Activated naive CD8-positive, alpha-beta T cell treated with anti-CD3 and anti-CD28 coated beads for 36 hours (primary cell): ENCODE measurements at places on chromosomes 12 and 14. TPM values are rescaled to one million over a fixed set of nuclear protein-coding genes. Genes with fewer than 3 reads are reported as not detected.
A peak's percentile ranks its signal among the peaks of the same experiment; 100 is the strongest.

Gene FGD4
- total RNA-seq = 0.34 TPM

Gene NEUROD4
- not detected for total RNA-seq

Gene NKX2-1
- not detected for total RNA-seq

Gene SERPINA3
- not detected for total RNA-seq

Gene NEDD8
- 194 TPM for total RNA-seq

Gene CYP27B1
- total RNA-seq = 9.6 TPM

Gene DNAI7
- not detected for total RNA-seq

Gene P2RX7
- total RNA-seq = 3.6 TPM

Gene FAM181A
- not detected for total RNA-seq

- H3K27me3 ChIP-seq = peaks cover 30% of the 10 kb centered on the region
- peaks cover 62% of the 10 kb centered on the region for H3K4me1 ChIP-seq
- H3K4me3 ChIP-seq = peak overlapping the region; percentile 89
- H3K27ac ChIP-seq = no peak overlapping the region
- DNase-seq = no peak
These were observed 2.5 kb downstream of the DUSP6 start for GRCh38 chr12:89349814-89350213.

GRCh38 chr12:31961137-31961536, 1.9 kb downstream of the RESF1 start:
- no peaks in the 10 kb centered on the region for H3K27me3 ChIP-seq
- H3K27ac ChIP-seq = peak overlapping the region; percentile 96
- peaks cover 57% of the 10 kb centered on the region for H3K4me1 ChIP-seq
- DNase-seq = no peak
- H3K36me3 ChIP-seq = peaks cover 74% of the 10 kb centered on the region
- H3K4me3 ChIP-seq = peak overlapping the region; percentile 87

DNA sequence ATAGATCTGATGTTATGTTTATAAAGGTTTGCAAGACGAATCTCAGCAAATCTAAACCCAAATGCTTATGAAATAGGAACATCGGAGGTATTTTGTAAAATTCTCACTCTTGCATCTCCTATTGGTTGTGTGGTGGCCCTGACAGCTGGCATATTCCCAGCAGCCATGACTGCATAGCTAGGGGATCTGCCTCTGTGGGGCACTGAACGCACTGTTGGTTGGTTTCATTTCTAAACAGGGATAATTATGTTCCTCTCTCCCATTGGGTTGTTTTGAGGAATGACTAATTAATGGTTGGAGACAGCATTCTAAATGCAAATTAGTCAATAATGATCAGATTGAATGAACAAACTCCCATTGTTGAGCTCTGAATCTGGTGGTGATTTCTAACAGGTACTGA, 2.7 kb upstream of the BEST3 start:
- H3K36me3 ChIP-seq = no peaks in the 10 kb centered on the region
- peaks cover 18% of the 10 kb centered on the region for H3K27me3 ChIP-seq
- DNase-seq = no peak
- H3K27ac ChIP-seq = no peak overlapping the region

DNA sequence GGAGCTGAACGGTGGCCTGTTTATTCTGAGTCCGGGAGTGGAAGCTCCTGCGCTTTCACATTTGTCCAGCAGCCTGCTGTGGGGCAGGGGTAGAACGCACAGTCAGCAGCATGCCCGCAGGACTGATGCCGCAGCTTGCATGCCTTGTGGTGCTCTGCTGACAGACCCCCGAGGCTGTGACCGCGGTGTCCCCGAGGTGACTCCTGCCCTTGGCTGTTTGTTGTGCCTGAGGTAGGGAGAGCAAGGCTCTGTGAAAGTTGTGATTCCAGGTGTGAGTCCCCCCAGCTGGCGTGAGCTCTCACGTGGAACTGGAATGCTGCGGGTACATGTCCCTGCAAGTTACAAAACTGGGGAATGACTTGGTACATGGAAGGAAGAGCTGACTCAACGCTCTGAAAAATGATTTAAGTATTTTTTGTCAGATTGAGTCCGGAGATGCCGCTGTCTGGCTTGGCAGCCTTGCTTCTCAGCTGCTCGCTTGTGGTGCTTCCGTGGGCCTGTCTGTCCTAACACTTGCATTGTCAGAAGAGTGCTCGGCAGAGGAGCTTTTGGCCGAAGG, 18.1 kb downstream of the MLXIP start:
- H3K4me1 ChIP-seq = peaks cover 51% of the 10 kb centered on the region
- peak overlapping the region; percentile 55 for H3K27ac ChIP-seq
- peaks cover 13% of the 10 kb centered on the region for H3K36me3 ChIP-seq
- no peaks in the 10 kb centered on the region for H3K27me3 ChIP-seq
- H3K4me3 ChIP-seq = no peak overlapping the region

DNA sequence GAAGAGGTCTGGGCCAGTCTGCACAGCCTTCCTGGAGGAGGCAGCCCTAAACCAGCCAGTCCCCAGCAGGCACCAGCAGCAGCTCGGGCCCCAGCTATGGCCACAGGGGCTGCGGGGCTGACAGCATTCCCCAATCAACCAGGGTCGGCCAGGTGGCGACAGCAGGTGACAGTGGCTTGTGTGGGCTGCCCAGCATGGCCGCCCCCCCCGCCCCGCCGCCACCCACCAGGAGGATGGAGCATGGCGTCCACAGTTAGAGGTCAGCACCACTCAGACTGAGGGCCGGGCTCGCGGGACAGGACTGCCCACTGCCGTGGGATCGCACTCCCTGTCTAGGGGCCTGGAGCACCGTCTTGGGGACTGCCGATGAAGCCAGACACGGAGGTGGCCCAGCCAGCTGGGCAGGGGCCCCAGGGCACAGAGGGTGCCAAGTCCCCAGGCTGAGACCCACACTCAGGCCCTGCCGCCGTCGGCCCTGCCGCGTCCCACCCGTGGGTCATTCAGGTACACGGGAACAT, 15.0 kb downstream of the AKT1 start:
- DNase-seq = no peak
- H3K27ac ChIP-seq = no peak overlapping the region
- no peak overlapping the region for H3K4me3 ChIP-seq
- no peaks in the 10 kb centered on the region for H3K27me3 ChIP-seq

GRCh38 chr12:132341318-132342050, 12.1 kb upstream of the GALNT9 start:
- no peak for DNase-seq
- no peak overlapping the region for H3K4me3 ChIP-seq

- H3K36me3 ChIP-seq = peaks cover 9% of the 10 kb centered on the region
- H3K27me3 ChIP-seq = no peaks in the 10 kb centered on the region
- no peak for DNase-seq
- H3K27ac ChIP-seq = no peak overlapping the region
- H3K4me1 ChIP-seq = no peaks in the 10 kb centered on the region
- H3K4me3 ChIP-seq = no peak overlapping the region
These were observed 197.3 kb upstream of the RGS6 start for GRCh38 chr14:71734885-71735284.

DNA sequence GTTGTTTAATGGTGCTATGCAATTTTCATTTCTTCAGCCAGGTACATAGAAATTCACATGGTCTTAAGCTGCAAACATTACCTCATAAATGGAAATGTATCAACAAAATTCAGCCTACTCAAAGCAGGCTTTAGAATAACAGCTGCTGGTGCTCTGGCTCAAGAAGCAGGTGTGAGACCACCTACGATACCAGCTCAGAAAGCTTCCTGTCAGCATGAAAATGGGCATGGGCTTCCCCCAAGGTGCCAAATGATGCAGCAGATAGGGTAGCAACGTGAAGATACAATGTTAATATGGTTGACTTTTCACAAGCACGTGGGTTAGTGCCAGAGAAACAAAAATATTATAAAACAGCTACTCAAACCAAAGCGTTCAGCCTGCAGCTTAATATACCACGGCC, 343.4 kb upstream of the PRICKLE1 start:
- H3K4me3 ChIP-seq = no peak overlapping the region
- no peaks in the 10 kb centered on the region for H3K36me3 ChIP-seq
- H3K4me1 ChIP-seq = no peaks in the 10 kb centered on the region
- H3K27me3 ChIP-seq = no peaks in the 10 kb centered on the region

- H3K36me3 ChIP-seq = no peaks in the 10 kb centered on the region
- DNase-seq = no peak
- peaks cover 37% of the 10 kb centered on the region for H3K27me3 ChIP-seq
- H3K4me1 ChIP-seq = peaks cover 5% of the 10 kb centered on the region
- no peak overlapping the region for H3K4me3 ChIP-seq
These were observed 196.3 kb downstream of the TSPAN9 start for GRCh38 chr12:3273409-3273853.

DNA sequence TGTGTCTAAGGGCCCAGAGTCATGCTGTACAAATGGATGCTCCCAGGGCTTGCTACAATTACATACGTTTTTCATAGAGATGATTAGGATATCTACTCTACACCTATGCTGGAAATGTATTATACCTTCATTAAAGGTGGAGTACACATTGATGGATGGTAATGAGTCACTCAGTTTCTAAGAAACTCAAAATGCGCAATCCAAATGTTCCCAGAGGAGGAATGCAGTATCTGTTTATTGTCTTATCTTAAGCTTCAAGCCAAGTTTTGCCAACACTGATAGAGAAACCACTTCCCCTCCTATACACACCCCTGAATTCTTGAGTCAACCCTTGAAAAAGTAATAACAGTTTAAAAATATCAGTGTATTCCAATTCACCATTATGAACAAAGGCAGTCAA, 266.6 kb upstream of the FAR2 start:
- no peaks in the 10 kb centered on the region for H3K36me3 ChIP-seq
- H3K4me1 ChIP-seq = no peaks in the 10 kb centered on the region
- no peak for DNase-seq
- H3K27ac ChIP-seq = no peak overlapping the region
- no peaks in the 10 kb centered on the region for H3K27me3 ChIP-seq

GRCh38 chr12:104546575-104546974, 89.8 kb downstream of the CHST11 start:
- DNase-seq = no peak
- no peaks in the 10 kb centered on the region for H3K27me3 ChIP-seq
- H3K36me3 ChIP-seq = peaks cover 11% of the 10 kb centered on the region
- H3K4me3 ChIP-seq = no peak overlapping the region
- H3K4me1 ChIP-seq = peaks cover 18% of the 10 kb centered on the region
- no peak overlapping the region for H3K27ac ChIP-seq

DNA sequence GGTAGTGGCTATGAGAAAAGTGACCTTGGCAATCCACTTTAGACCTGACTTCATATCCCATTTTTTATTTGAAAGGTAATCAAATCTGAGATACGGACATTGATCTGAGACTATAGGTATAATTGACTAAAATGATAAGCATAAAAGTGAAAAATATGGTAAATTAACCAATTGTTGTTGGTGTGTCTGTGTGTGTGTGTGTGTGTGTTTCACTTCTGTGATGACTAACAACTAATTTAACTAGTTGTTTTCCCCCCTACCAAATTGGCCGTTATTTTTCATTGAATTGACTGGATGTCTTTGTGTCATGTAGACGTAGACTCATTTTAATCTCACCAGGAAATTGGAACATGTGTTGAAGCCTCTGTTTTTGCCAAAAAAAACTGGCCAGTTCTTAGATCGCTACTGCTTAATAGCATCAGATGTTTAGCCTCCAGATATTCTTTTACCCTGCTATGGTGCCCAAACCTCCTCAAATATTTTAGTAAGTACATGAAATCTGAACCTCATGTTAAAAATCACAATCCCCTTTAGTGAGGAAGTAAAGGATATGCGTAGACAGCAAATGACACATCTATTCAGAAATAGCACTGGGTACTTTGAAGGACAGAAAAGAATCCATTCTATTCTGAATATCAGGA, 395.0 kb downstream of the EGLN3 start:
- DNase-seq = no peak
- H3K4me1 ChIP-seq = no peaks in the 10 kb centered on the region
- H3K27me3 ChIP-seq = peaks cover 5% of the 10 kb centered on the region
- no peaks in the 10 kb centered on the region for H3K36me3 ChIP-seq

DNA sequence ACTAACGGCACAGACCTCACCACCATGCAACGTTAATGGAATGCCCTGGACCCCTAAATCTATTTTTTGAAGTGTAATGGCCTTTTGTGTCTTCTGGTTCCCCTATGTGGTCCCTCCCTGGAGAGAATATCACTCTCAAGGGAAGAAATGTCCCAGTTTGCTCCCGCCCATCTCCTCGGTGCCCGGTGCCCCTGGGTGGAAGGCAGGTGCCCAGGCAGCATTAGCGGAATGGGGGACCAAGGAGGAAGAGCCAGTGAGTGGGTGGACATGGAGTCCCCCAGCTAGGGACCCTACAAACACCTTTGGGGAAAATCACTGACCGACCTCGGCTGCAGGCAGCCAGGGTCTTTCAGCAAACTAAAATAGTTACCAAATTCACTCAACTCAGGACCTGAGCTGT, 212.1 kb upstream of the RTL1 start:
- H3K27me3 ChIP-seq = peaks cover 16% of the 10 kb centered on the region
- no peak for DNase-seq
- no peak overlapping the region for H3K27ac ChIP-seq
- H3K36me3 ChIP-seq = no peaks in the 10 kb centered on the region
- no peak overlapping the region for H3K4me3 ChIP-seq
- peaks cover 11% of the 10 kb centered on the region for H3K4me1 ChIP-seq
